ENCODE measurements at places on chromosomes 2 and 18. TPM values are rescaled to one million over a fixed set of nuclear protein-coding genes. Genes with fewer than 3 reads are reported as not detected.

- no peak for DNase-seq
Observed at GRCh38 chr2:87403893-87404175, 344.1 kb upstream of the PLGLB2 start.

DNA sequence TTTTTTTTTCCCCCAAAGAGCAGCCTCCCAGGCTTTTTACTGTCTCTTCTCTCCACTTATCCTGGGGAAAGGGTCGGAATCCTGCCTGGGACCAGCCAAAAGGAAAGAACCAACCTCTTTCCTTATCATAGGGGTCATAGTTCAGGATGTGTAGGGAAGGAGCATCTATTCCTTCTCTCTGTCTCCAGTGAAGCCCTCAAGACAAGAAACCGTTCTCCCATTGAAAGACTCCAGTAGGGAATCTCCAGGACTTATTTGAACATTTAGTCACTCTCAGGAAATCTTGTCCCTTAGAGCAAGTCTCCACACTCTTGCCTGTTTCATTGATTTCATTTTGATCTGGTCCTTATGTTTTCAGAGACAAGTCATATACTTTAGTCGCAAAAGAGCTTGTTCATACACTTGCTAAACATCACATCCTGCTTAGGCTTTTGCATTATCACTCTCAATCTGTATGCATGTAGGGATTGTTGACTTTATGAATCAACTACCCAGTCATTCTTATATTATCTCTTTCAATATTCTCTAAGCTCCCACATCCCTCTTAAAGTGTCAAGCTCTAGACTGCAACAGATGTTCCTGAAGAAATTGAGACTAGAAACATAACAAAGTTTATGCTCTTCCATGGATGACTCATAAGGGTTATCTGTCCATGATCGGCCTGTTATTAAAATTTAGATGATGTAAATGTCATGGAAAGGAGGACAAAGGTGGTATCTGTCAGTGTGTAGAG lies 116.2 kb upstream of the ST6GAL2 start:
- no peak for DNase-seq

DNA sequence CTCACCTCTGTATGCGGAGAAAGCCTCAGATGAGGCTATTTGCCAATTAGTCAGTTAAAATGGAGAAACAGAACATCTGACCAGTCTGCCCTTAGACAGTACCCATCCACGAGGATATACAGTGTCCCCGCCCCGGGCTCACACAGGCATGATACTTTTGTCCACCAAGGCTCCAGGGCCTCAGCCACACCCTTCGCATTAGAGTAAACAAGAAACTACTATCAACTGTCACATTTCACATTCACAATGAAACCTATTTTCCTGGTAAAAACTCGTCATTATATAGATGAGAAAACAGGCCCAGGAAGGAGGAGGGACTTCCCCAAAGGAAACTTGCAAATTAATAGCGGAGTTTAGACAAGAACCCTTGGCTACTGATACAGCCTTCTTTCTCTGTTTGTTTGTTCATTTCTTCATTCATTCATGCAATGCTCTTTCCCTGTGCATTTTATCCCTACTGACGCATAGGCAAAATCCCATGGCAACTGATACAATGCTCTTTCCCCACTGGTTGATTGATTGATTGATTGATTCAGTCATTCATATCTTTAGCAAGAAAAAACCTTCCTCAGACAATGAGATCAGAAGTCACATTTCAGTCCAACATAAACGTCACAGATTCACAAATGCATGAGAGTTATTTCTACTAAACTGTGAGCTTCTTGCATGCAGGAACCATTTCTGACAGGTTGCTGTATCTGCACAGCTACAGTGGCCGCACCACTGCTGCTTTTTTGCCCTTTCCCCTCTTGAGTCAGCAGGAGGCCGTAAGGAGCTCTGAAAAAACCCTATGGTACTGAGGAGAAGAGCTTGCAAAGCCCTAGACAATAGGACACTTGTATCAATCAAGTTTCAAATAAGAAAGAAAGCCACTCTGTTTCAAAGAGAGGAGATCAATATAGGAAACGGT lies 777.1 kb downstream of the RNF144A start:
- no peak for DNase-seq

DNA sequence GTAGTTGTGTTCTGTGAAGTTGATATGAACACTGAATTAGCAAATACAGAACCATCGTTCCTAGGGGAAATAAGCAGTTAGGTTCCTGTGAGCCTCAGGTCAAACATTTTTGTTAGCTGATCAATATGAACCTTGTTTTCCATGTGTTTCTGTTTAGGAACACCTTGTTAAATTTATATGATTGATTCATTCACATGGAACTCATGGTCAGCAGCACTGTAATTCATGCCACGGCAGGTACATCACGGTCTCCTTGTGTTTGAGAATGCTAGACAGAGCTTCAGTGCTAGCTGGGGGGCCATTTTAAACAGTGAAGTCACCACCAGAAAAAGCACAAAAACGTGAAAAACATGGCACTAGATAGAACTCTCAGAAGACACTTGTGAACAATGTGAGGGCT lies 62.2 kb downstream of the MYCN start:
- DNase-seq, result no peak

GRCh38 chr18:69538849-69539248 lies 138.2 kb downstream of the DOK6 start:
- DNase-seq, result no peak

ZNF638 gene
- polyA plus RNA-seq, result 196 TPM

APOB gene
- 1.5 TPM for polyA plus RNA-seq

HMSD gene
- polyA plus RNA-seq, result 1.4 TPM

ATP9B gene
- 31.3 TPM for polyA plus RNA-seq

SERPINB11 gene
- polyA plus RNA-seq, result not detected

TUBA3E gene
- 0.13 TPM for polyA plus RNA-seq

Measured in right renal pelvis (tissue), 4 donors.